ENCODE measurements at places on chromosomes 4 and X.

DNA sequence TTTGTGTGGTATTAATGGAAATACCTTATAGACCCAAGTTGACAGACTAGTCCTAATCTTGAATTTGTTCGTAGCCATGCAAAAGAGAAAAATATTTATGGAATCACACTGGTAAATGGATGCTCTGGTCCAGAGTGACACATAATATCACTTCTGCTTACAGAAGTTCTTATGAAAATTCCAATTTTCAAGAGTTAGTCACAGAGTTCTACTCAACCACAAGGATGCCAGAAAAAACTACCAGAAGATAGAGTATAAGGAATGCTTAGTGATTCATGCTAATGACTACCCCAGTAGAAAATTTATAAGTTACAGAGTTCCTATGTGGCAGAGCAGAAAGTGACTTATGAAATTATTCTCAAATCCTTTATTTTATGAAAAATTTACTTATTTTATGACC is 1384.8 kb downstream of the FAM133A start:
- DNase-seq = no peak

- DNase-seq = no peak
Measured at GRCh38 chr4:184347251-184348239, 126.8 kb downstream of the IRF2 start.

GRCh38 chr4:22179124-22179874 is 230.7 kb upstream of the KCNIP4 start:
- DNase-seq = no peak

DNA sequence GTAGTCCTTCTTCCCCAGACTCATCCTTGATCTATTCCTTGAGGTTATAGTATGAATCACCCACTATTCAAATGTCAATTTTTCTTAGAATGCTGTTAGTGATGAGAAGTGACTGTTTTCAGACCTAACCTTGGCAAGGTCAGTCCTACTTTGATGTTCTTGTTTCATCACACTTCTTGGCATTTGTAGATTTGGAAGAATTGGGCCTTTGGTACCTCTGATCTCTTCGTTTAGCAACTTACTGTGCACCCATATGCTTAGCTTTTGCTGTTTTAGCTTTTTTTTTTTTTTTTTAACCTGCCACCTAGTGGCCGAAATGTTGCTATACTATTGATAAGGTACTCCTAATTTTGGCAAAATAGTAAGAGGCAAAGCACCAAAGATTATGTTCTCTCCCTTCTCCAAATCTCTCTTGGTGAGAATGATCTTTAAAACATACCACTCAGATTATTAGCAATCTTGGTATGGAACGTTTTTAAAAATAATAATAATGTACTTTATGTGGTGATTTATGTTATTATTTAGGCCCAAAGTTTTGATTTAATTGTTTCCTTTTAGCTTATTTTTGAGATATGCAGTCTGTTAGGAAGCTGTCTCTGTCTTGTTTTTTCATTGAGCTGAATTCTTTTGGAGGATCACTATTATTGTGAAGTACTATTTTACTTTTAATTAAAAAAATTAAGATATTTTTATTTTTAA is 16.6 kb downstream of the DCK start:
- DNase-seq = no peak

- DNase-seq = no peak
Measured at GRCh38 chr4:152369203-152369901, 166.5 kb downstream of the FBXW7 start.

GRCh38 chr4:164606478-164606877 is 147.5 kb upstream of the SMIM31 start:
- DNase-seq = no peak

- no peak for DNase-seq
Measured at GRCh38 chrX:12892716-12893115, 13.7 kb upstream of the TLR8 start.

DNA sequence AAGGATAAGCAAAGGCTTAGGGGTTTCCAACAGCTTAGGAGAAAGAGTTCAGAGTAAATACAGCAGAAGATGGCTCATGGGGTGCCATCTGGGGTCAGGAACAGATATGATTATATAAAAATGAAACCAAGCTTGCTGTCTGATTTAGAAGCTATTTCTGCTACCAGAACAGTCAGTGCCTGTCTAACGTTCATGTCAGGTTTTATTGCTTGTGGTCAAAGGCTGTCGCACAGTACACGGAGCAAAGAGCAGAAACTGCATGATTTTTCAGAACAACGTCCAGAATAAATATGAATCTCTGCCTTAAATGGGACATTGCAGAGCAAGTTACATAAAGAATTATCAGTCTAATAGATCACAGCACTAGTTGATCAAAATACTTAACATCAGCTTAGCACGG is 17.4 kb downstream of the CETN2 start:
- no peak for DNase-seq

- no peak for DNase-seq
Measured at GRCh38 chrX:81390237-81390636, 188.3 kb downstream of the SH3BGRL start.

GRCh38 chr4:99863804-99864203 is 30.4 kb downstream of the LAMTOR3 start:
- DNase-seq = no peak

DNA sequence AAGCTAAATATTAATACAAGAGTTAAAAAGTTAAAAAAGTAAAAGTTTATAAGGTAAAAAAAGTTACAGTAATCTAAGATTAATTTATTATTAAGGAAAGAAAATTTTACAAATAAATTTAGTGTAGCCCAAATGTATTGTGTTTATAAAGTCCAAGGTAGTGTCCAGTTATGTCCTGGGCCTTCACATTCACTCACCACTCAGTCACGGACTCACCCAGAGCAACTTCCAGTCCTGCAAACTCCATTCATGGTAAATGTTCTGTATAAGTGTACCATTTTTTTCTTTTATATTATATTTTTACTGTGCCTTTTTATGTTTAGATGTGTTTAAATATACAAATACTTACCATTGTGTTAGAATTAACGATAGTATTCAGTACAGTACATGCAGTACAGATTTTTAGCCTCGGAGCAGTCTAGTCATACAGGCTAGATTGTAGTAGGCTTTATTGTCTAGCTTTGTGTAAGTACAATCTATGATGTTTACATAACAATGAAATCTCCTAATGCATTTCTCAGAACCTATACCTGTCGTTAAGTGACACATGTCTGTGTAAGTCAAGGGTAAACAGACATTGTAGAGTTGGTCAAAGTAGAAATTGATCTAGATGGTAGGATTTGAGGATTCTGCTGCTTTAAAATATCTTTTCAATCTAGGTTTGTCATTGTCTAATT is 197.7 kb downstream of the GC start:
- DNase-seq = no peak

DNA sequence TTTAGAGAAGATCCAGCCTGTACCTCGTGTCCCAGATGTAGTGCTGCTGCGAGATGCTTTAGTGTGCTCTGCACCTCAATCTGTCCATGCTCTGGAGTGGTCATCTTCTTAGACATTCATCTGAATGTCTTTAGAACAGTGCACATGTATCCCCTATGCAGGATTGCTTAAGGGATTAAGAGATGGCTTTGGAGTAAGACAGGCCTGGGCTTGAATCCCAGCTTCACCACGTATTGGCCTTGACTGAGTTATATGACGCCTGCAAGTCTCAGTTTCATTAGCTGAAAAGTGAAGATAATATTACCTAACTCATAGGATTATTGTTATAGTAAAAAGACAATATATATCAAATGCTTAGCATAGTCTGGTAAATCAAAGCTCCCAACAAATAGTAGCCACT is 98.3 kb downstream of the NFKB1 start:
- no peak for DNase-seq

DNA sequence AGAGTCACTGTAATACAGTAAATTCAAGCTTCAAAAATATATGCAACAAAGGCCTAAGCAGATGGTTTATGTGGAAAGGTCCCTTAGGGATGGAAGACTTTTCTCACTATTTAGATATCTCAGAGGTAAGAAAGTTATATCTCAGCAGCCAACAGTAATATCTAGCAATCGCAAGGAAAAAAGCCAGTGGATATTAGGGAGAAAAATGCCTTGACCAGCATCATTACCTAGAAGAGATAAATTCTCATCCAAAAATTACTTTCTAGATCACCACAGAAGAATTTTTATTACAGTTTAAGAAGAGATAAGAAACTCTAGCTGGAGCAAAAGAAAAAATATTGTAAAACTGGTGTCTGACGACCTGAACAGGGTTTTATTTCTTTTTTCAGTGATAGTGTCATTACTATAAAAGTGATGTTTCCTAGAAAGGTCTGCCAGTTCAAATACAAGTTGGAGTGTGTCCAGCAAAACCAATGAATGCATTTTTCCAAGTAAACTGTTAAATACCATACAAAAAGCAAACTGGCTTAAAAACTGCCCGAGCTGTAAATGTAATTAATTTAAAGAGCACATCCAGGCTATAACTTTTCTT is 100.0 kb downstream of the ATP11C start:
- DNase-seq = no peak

DNA sequence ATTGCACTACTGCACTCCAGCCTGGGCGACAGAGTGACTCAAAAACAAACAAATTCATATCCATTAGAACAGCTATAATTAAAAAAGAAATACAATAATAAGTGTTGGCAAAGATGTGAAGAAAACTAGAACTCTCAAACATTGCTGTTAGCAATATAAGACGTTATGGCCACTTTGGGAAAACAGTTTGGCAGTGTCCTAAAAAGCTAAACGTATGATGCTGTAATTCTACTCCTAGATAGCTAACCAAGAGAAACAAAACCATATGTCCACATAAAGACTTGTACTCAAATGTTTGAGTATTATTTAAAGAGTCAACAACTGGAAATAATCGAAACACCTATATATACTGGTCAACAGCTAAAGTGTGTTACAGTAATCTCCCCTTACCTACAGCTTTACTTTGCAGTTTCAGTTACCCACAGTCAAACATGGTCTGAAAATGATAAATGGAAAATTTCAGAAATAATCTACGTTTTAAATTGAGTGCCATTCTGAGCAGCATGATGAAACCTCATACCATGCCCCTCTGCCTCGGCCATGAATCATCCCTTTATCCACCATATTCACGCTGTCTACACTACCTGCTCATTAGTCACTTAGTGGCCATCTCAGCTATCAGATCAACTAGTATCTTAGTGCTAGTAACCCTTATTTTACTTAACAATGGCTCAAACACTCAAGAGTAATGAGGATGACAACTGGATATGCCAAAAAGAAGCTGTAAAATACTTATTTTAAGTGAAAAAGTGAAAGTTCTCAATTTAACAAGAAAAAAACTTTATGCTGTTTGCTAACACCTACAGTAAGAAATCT is 4.9 kb downstream of the ELF2 start:
- no peak for DNase-seq

GRCh38 chr4:170875868-170876267 is 786.1 kb upstream of the AADAT start:
- DNase-seq = no peak

DNA sequence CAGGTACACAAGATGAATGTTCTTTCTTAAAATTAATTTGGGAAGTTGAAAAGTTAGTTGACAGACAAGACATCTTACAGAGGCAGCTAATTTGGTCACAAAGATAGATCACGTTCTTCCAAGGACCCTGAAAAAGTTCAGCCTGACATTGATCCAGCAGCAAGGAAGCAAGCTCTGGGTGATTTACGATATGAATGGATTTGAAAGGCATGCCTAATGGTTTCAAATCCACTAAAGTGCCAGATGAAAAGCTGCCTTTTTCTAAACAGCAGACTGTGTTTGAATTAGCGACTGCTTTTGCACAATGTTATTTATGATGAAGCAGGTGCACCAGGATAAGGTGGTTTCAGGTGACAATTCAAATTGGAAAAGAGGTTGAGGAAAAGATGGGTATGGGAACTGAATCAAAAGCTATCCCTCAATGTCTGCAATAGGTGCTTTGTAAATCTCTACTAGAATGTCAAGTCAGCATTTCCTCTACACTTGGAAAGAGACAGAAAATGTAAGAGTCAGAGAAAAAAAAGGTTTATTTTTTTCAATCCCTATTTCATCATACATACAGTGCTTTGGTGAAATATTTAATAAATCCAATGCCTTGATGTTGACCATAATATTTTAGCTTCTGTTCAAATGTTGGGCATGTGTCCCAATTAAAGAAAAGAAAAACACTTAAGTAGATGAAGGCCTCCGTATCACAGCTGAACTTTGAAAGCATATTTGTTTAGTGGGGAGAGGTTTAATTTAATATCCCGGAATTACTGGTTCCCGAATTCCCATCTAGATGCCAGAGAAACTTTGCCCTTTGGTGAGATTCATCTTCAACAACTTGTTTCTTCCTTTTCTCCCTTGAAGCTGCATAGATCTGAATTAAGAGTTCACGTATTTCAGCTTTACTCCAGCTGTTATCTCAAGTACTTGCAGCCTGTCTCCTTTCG is 6.0 kb downstream of the RASGEF1B start:
- DNase-seq = no peak

DNA sequence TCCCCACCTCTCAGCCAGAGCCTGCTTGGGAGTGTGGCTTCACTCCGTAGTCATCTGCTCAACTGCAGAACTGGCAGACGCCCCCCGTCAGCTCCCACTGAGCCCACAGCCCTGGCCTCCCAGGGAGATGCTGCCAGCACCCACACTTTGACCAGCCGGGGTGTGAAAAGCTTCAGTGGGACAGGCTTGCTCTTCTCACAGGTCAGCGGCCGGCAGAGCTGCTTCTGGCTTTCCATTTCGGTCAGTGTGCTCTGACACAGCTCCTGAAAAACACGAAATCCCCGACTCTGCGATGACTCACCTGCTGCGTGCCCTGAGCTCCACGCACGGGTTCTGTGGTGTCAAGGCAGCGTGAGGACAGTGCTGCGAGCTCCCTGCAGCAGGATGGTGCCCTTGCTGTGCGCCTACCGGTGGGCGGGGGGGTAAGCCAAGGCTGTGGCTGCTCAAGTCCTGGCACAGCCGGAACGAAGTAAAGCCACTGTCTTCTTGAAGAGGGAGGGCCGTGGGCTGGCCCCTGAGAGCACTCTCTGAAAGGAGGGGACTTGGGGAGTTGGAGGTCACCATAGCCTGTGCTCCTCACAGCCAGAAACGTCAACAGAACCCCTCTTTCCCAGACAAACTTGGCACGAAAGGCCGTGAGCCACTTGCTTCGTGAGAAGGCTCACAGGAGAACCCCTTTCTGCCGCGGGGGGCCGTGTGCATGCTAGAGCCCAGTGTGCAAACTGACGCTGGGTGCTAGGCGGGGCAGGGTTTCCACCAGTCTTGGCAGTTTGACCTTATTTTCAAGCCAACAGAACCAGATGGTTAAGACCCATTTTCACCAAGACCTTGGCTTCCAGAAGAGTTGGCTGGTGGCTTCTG is 23.6 kb downstream of the NOP14 start:
- no peak for DNase-seq

DNA sequence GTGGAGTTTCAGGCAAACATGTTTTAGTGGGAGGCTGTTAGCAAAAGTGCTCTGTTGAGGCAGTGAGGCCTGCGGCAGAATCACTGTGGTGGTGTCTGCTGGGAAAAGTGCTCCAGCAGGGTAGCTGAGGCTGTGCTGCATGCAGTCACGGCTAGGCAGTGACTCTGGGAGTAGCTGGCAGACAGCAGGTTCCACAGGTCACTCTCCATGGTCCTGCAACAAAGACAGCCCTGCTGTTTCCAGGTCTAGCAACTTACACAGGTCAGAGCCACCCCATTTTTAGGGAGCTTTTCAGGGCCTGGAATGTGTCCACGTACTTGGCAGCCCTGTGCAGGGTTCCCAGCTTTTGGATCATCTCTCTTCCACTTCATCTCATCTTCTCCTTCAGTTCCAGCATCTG is 184.3 kb downstream of the NAA11 start:
- DNase-seq = peak; percentile 0

GRCh38 chr4:150079081-150079581 is 886 bp downstream of the DCLK2 start:
- no peak for DNase-seq

GRCh38 chr4:71288875-71289274 is 49.9 kb upstream of the SLC4A4 start:
- no peak for DNase-seq

- DNase-seq = no peak
Measured at GRCh38 chr4:116387937-116388474, 697.4 kb downstream of the TRAM1L1 start.
